Activated B cell treated with CpG ODN at 0.5 μM for 24 hours (primary cell): ENCODE measurements at places on chromosomes 6 and 20. TPM values are rescaled to one million over a fixed set of nuclear protein-coding genes. Genes with fewer than 3 reads are reported as not detected.

DNA sequence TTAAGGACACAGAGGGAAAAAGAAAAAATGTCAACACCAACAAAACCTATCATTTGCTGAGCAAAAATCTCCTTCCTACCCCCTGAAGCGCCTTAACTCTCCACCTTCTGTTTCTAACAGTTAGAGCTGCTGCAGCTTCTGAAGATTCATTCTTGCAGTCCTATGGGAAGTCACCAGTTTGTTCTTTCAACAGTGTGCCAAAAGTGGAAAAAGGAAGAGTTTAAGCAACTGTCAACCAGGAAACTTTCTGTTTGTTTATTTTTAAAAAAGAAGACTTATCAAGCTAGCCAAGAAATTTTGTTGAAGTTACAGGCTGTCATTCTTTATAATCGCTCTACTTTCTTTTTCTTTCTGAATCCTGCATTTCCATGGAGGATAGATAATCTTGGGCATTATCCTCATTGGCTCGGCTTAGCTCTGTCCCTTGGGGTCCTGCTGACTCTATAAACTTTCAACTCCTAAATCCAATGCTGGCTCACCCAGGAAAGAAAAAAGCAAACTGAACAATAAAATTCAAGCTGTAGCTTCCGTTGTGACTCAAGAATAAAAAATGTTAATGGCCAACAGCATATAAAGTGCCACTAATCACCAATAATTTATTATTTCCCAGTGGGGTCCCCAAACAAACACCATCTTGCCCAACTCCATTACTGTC, 172.8 kb upstream of the CITED2 start:
- no peak for DNase-seq

- DNase-seq, result no peak
Measured at GRCh38 chr6:163585932-163586437, 171.5 kb downstream of the QKI start.

The OOEP gene
- total RNA-seq, result 0.22 TPM in 1 of 2 replicates, not detected in the other

DNA sequence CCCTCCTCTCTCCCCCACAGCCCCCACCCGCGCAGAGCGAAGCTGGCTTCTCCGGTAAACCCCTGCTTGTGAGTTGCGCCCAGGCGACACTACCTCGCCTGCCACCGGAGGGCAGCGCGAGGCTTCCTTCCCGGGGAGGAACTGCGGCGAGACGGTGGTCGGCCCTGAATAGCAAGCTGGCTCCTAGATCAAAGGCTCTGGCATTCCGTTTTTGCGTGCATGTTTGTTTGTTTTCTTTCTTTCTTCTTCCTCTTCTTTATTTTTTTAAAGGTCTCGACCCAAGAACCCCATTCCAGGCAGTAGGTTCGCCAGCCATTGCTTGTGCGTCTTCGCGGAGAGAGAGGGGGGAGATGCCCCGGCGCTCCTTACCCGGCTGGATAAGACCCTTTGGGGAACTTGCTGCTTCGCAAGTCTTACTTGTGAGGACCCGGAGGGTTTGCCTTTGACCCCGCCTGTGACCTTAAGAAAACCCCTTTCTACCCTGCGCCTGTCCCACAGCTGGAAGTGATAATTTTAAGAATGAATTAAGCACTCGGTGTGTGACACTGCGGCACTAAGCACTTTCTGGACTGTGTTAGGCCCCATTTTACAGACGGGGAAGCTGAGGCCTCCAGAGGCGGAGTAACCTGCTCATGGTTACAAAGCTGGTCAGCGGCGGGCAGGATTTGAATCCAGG, 92.7 kb upstream of the SIRPA start:
- peak; percentile 65 for DNase-seq

- DNase-seq, result no peak
Measured at GRCh38 chr6:63295553-63296194, 24.1 kb downstream of the LGSN start.

The MDFI gene
- total RNA-seq, result not detected in 2 replicates

The LAMA2 gene
- total RNA-seq, result 0.07 and 0.27 TPM in 2 replicates

DNA sequence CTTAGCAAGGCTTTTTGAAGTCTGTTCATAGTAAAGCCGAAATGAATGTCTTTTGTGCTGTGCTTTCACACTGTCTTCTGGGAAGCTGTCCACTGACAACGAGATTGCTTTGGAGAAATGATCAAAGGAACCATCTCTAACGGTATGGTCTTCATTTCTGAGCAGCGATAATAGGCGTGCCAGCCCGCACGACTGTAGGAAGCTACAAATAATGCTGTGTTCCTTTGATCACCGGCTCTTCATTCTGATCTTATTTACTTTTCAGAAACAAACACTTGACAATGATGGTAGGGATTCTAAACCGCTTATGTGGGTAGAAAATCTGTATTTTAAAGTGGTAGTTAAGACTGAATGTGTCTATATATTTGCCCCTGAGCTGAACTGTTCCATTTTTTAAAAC, 306.6 kb upstream of the EXOC2 start:
- DNase-seq, result no peak

The ZMYND8 gene
- total RNA-seq, result 42.6 and 44.7 TPM in 2 replicates

- DNase-seq, result no peak
Measured at GRCh38 chr6:138543657-138544056, 44.4 kb upstream of the NHSL1 start.

GRCh38 chr20:25256226-25256859, 8.5 kb downstream of the PYGB start:
- no peak for DNase-seq

The SLC17A9 gene
- total RNA-seq, result 45.0 and 47.6 TPM in 2 replicates

The RAET1L gene
- total RNA-seq, result not detected in 2 replicates

- no peak for DNase-seq
Measured at GRCh38 chr6:108719477-108719876, 128.7 kb upstream of the ARMC2 start.

DNA sequence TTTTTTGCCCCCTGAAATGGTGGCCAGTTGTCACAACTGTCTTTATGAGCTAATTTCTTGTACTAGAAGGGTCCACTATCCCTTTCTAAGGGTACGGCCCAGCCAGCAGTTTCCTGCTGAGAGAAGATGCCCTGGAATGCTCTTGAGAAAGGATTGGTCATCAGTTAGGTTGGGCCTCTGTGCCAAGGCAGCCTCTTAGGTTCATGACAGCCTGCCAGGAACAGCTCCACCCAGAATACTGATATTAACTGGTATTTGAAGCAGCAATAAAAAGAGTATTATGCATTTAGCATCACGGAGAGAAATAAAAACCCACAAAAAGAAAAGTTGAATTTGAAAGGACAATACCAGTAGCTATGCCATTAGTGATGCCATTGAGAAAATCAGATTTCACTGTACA, 9.0 kb upstream of the HINT3 start:
- no peak for DNase-seq

- DNase-seq, result no peak
Measured at GRCh38 chr20:23231561-23232218, 118.9 kb upstream of the NXT1 start.

The CST7 gene
- total RNA-seq, result 0.86 and 1.0 TPM in 2 replicates

DNA sequence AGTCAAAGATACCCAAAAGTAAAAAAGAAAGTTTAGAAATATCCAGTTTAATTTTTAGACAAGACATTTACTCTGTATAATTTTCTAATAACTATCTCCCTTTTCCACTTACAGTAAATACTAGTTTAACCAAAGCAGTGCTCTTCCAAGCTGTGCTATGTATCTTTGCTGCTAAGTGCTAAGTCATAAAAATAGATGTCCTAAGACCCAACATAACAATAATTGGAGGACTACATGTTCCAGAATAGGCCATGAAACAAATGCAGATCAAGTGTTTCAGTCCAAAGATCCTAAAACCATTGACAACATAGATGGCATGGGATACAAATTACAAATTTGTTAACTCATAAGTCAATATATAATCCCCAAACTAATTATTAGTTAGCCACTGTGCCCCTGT, 111.1 kb downstream of the FAM83B start:
- no peak for DNase-seq

- no peak for DNase-seq
Measured at GRCh38 chr20:25579081-25579770, 6.1 kb downstream of the NINL start.

- DNase-seq, result no peak
Measured at GRCh38 chr6:33926451-33926850, 122.6 kb upstream of the MLN start.
